GM12878 (cell line): ENCODE measurements at places on chromosomes 4 and X. TPM values are rescaled to one million over a fixed set of nuclear protein-coding genes. Genes with fewer than 3 reads are reported as not detected.

PPARGC1A gene
- 0.05 TPM in 1 of 2 replicates, not detected in the other for total RNA-seq

BTC gene
- total RNA-seq = not detected in 2 replicates

DNA sequence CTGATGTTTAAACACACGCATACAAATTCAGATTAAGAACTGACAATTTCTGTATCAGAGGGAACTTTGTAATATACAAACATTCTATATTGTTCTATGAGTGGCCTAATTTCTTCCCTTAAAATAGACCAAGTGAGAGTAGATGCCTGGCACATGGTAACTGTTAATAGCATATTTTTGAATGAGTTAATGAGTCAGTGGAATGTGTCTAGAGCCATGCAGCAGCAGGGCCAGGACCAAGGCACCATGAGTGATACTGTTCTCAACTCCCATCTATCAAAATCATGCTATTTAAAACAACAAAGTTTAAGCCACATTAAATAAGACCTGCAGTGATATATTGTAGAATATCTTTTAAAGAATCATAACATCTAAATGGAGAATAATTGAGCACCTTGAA lies 98.3 kb downstream of the ARHGAP24 start:
- no peaks in the 10 kb centered on the region for H3K27me3 ChIP-seq
- H3K36me3 ChIP-seq = no peaks in the 10 kb centered on the region

DNA sequence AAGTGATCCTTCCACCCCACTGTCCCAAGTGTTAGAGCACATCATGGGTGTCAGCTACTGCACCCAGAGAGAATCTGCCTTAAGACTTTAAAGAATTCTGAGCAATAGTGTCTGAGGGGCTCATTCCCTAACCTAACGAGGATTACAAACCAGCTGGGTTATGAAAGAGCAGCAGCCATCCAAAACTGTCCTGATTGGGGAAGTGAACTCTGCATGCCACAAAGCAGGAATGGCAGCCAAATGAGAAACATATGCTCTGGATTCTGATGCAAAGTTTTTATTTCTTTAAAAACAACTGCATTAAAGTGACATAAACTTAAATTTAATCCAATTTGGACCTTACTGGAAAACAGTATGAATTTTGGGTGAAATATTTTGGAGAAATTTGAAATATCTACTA lies 103.2 kb downstream of the ANXA3 start:
- H3K36me3 ChIP-seq = no peaks in the 10 kb centered on the region
- H3K27ac ChIP-seq = no peak overlapping the region
- no peak overlapping the region for H3K4me3 ChIP-seq

DNA sequence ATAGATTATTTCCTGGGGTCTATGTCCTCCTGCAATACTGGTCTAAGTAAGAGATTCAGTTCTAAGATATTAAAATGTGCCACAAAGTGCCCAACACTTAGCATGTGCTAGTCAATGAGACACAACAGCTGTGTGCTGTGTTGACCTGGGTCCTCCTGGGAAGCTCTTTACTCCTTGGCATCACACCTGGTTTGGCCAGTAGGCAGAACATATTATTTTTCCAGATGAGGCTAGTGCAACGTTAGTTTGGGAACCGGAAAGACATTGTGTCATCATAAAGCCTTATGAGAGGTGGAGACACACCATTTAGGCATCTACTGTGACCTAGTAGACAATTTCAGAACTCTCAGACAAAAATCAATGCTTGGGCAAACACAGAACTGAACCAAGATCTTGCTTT lies 197.8 kb downstream of the MID1IP1 start:
- H3K4me3 ChIP-seq = no peak overlapping the region
- H3K4me1 ChIP-seq = no peaks in the 10 kb centered on the region
- H3K36me3 ChIP-seq = no peaks in the 10 kb centered on the region
